ENCODE measurements at places on chromosomes 1 and 21.

- DNase-seq = no peak
Measured at GRCh38 chr1:70091811-70092210, 113.6 kb downstream of the LRRC40 start.

GRCh38 chr1:35707601-35708440 is 10.9 kb downstream of the C1orf216 start:
- DNase-seq = no peak

- peak; percentile 33 for DNase-seq
Measured at GRCh38 chr1:116751621-116752020, 2.6 kb upstream of the CD2 start.

DNA sequence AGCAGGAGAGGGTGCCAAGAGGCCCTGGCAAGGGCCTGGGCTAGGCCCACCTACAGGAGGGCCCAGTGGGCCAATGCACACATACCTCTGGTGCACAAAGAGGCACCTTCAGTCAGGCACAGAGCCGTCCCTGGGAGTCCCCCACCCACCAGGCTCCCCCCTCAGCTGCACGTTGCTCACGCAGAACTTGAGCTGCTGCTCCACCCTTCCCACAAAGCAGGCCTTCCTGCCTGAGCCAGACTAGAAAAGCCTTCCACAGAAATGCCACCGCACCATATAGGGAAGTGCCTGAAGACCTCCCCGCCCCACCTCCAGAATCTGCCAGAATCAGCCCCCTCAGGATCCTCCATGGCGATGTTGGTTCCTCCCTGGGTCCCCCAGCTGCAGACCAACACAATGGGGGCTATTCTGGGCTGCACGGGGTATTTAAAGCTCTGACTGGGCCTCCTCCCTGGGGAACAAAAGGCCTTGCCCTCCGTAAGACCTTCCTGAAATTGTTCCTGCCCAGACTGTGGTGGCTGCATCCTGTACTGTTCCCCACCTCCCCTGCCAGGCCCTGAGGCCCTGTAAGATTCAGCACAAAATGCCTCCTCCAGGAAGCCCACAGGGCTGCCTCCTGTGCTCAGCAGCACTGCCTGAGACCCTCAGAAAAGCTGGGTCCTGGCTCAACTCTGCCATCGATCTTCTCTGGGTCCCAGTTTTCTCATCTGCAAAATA is 27.2 kb downstream of the HSPG2 start:
- peak; percentile 17 for DNase-seq

DNA sequence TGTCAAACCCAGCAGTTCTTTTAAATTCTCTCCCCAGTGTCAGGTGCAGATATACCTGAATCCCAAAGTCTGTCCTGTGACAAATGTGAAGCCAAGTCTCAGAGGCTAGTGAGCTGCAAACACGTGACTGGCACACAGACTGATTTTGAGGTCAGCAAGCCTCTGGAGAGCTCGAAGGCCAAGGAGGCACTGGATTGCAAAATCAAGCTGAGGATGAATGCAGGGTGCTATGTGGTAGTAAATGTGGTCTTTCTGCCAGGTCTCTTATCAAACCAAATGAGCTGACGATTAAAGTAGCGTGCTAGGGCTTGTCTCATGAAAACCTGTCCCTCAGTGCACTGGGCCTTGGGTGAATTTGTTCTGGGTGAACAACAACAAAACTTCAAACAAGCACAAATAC is 20.6 kb downstream of the GPR3 start:
- no peak for DNase-seq

DNA sequence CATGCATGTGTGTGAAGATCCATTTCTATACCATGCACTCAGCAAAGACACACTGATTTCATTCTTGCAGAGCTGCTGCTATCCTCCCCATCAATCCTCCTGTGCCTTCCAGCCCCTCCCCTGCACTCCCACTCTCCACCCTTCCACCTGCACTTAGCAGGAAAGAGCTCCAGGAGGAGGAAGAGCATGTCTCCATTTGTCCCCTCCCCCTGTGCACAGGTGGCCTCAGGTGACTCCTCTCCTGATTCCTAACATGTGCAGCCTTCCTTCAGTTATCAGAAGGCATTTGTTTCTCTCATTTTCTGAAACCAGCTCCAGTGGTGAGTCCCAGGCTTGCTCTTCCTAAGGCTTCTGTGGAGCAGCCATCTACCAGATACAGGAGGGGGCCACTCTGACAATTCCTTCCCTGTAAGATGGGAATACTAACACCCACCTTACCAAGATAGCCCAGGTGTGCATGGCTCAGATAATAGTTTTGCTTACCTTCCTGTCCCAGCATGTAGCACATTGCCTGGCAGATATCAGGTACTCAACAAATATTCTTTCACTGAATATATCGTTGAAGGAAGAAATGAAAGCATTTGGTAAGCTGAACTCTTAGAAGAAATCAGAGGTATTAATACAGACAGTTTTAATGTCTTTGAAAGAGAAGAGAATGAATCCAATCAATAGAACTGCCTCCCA is 21.9 kb upstream of the FAM3B start:
- DNase-seq = no peak

- DNase-seq = peak; percentile 42
Measured at GRCh38 chr21:45309069-45309986, 21.6 kb upstream of the POFUT2 start.
